CD8-positive, alpha-beta T cell (primary cell): ENCODE measurements at places on chromosomes 3 and 15.

GRCh38 chr3:186922790-186923189 is 7.5 kb upstream of the ST6GAL1 start:
- DNase-seq = no peak

- no peak for DNase-seq
These were observed 362.6 kb upstream of the PLSCR5 start for GRCh38 chr3:146967783-146968182.

- DNase-seq = no peak
These were observed 26.5 kb upstream of the P2RY12 start for GRCh38 chr3:151410891-151411559.

DNA sequence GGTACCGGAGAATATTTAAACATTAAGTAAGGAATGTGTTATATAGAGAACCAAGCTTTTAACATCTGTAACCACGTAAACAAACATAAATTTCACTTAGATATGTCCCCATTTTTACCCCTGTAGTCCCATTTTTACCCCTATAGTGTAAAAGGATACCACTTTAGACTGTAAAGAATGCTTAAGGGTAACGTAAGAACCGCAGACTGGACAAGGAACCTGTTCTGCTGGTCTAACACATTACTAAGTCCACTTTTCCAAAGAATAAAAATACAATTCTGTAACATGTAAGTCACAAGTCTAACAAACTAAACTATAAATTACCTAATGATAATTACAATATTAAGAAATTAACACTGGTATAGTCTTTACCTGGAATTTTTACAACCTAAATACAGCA is 2.9 kb downstream of the SLC12A6 start:
- DNase-seq = no peak

- DNase-seq = no peak
These were observed 62.3 kb downstream of the EPHB1 start for GRCh38 chr3:134857356-134857755.

GRCh38 chr3:195033531-195034091 is 237.3 kb downstream of the XXYLT1 start:
- DNase-seq = no peak

GRCh38 chr3:31620656-31621055 is 87.9 kb downstream of the STT3B start:
- DNase-seq = no peak

DNA sequence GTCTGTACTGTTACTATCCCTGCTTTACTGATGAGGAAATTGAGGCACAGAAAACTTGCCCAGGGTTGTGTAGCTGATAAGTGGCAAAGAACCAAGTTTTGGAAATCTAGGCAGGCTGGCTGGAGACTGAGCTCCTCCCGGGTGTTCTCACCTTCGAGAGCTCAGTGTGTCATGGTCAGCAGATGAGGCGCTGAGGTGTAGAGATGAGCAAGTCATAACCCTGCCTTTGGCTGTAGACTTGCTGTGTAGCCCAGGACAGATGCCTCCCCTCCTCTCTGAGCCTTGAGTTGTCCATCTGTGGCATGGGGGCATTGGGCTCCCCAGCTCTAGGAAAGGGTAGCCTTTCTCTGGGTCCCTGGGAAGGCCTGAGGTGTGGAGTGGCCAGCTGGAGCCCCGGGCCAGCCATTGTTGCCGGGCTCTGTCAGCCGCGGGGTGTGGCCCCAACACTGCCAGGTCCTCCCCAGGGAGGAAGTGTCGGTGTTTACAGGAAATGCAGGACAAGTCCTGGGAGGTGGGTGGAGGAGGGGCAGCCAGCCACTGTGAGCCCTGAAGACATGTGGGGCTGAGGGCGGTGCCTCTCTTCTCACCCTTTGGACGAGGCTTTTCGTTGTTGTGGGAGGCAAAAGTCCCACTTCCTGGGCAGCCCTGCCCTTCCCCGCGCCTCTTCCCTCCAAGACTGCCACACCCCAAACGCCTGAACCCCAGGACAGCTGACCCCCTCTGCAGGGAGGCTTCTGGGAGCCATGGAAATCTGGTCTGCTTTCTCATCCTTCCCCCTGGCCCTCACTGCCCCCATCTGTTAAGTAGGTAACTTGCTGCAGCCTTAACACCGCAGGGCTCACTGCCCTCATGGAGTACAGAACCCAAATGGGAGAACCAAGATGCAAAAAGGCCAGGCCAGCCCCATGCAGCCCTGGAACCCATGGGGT is 29.1 kb downstream of the FGD5 start:
- DNase-seq = no peak

GRCh38 chr15:72057548-72058091 is 60.3 kb downstream of the MYO9A start:
- no peak for DNase-seq
